ENCODE measurements at places on chromosomes 5 and 9.

DNA sequence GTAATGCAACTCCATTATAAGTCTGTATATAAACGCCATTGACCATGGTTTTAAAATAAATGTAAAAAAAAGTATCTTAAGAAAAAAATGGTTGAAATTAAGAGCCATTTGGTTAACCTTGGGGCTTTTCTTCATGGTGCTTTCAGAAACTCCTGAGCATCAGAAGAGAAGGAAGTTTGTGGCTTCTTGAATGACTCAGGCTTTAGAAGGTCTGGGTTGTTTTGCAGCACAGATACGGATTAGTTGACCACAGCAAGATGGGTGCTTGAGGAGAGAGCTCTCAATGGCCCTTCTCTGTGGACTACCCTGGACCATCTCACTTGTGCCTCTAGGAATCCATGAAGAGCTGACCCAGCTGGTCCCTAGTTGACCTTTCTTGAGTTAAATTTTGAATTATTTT, 189.5 kb downstream of the TMEM38B start:
- ATAC-seq, result peak; percentile 49

DNA sequence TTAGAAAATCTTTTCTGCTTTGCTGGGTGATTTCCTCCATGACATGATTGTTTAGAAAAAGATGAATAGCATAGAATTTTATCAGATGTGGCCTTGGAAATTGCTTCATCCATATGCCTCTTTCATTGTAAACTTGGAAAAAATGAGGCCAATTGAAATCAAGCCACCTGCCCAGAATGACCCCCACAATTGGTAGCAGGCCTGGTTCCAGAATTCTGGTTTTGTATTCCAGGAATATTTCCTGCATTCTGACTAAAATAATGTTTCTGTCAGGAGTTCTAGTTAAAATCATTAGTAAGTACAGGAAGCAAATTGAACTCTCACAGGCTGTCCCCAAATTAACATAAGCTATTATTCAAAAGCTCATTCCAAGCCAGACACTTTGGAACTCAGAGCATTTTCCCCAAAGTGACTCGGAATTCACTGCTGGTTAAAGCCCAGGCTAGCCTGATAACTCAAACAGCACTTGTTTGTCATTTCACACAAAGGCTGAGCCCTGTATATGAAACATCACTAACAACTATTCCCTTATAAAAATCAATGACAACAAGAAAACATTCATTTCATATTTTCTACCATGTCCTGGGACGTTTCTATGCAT, 75.1 kb upstream of the ADCY2 start:
- no peak for ATAC-seq

DNA sequence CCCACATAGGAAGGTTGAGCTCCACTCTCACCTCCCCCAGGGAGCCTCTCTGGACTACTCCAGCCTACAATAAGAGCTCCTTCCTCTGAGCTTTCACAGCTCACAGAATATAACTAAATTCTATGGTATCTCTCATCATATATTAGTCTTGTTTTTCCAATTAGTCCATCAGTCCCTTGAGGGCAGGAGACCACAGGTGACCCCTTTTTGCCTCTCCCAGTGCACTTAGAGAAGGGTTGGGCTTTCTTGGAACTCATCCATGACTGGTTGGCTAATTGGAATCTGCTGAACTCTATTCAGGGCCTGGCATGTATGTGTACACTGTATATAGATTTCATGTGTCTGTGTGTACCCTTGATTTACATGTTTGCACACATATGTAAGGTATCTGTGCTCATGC, 50.4 kb upstream of the ARAP3 start:
- no peak for ATAC-seq

DNA sequence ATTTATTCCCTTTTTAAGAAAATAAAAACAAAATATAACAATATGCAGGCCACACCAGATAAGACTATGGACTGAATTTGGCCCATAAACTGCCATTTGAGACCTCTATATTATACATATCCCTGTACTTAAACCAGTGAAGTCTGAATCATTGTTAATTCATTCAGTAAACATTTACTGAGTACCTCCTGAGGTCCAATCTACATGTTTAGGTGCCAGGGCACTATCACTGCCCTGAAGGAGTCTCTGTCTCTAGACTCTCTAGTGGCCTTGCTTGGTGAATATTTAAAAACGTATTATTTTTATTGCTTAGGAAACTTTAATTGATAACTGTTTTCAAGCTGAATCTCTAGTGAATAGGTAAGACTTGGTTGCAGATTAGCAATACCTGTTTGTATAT, 74.7 kb upstream of the ELL2 start:
- no peak for ATAC-seq
